ENCODE measurements at places on chromosomes 5 and 9. TPM values are rescaled to one million over a fixed set of nuclear protein-coding genes. Genes with fewer than 3 reads are reported as not detected.
A peak's percentile ranks its signal among the peaks of the same experiment; 100 is the strongest.

GRCh38 chr5:14109041-14109747 lies 33.9 kb upstream of the TRIO start:
- peak; percentile 68 for DNase-seq

DNA sequence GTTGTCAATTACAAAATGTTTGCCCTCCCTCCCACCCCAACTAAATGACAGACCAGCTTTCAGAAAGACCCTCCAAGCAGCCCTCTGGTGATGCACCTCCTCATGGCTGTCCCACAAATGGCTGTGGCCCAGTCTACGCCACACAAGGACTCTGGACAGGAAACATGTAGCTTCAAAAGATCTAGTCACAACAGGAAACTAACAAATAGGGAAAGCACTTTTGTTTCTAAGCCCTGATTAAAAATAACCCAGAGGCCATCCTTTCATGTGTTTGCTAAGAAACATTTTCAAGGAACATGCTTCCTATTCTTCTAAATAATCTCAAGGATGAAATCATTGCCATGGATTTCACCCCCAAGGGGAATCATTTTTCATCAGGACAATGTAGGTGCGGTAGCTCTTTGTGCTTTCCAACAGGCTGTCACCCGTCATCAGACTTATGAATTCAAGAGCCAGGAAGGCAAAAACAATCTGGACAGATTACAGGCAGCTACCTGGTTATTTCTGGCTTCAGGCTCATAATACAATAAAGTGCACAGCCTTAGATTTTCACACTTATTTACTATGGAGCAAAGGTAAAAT lies 20.1 kb downstream of the PCSK1 start:
- DNase-seq, result peak; percentile 47

DNA sequence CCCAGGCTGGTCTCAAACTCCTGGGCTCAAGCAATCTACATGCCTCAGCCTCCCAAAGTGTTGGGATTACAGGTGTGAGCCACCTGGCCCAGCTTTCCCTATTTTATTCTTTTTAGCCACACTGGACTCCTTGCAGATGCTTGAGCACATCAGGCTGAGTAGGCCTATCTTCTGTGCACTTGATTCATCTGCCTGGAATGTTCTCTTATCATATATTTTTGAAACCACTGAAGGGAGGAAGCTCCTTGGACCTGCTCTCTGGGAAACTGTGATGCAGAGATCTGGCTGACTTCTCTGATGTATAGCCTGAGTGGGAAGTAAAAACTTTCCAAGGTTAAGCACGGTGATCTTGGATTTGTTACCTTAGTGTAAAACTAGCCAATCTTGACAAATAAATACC lies 6.5 kb upstream of the MAT2B start:
- peak; percentile 41 for DNase-seq

GRCh38 chr9:133103183-133103986 lies 17.7 kb downstream of the RALGDS start:
- DNase-seq, result peak; percentile 32

GRCh38 chr5:149404746-149405549 lies 25.9 kb upstream of the IL17B start:
- peak; percentile 90 for DNase-seq

The QRFP gene
- not detected for total RNA-seq

- no peak for DNase-seq
Observed at GRCh38 chr5:22683050-22683449, 170.1 kb downstream of the CDH12 start.

DNA sequence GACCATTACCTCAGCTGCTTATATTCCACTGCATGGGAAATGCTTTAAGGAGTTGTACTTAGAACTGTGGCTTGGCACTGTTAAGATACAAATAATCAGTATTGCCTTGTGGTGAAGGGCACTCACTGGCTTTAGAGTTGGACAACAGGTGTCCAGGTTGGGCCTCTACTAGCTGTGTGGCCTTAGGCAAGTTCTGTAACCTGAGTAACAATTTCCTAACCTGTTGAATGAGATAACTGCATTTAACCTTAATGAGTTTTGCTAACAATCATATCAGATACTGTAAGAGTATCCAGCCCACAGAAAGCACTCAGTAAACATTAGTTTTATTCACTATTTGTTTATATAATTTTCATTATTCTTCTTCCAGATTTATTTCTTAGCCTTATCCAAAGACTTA lies 17.2 kb upstream of the HK3 start:
- DNase-seq, result no peak

The CEL gene
- under 0.01 TPM for total RNA-seq

The FOXD4 gene
- 0.26 TPM for total RNA-seq
